ENCODE measurements at places on chromosomes 7 and 10.
A peak's percentile ranks its signal among the peaks of the same experiment; 100 is the strongest.

DNA sequence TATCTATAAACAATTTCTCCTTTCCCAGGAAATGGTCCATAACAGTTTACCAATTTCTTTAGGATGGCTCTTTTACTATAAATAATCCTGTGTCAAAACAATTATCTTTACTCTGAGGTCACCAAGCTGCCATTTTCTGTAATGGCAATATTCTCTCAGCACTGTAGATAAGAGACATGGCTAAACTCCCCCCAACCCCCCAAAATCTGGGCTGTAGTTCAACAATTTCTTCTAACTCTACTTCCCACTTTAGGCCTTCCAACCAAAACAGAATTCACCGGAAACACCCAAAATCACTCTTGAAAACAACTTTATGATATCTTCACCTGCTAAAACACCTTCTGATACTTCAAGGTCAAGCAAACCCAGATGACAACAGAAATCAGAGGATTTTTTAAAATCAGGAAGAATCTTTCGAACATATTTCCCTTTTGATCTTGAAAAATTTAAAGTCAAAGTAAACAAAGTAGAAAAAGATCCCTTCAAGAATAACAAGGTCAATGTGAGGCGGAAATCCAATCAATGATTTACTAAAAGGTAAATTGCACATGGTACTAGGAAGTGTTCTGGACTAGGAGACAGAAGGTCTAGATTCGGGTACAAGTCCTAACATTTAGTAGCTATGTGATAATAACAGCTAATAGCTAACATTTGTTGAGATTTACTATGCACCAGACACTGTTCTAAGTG, 176.8 kb downstream of the CPEB3 start:
- DNase-seq = no peak

- DNase-seq = peak; percentile 61
Observed at GRCh38 chr7:50306494-50307367, 2.2 kb downstream of the IKZF1 start.

GRCh38 chr10:44467090-44467489, 82.2 kb upstream of the CXCL12 start:
- no peak for DNase-seq

GRCh38 chr10:102678842-102679289, 34.6 kb downstream of the TRIM8 start:
- no peak for DNase-seq

DNA sequence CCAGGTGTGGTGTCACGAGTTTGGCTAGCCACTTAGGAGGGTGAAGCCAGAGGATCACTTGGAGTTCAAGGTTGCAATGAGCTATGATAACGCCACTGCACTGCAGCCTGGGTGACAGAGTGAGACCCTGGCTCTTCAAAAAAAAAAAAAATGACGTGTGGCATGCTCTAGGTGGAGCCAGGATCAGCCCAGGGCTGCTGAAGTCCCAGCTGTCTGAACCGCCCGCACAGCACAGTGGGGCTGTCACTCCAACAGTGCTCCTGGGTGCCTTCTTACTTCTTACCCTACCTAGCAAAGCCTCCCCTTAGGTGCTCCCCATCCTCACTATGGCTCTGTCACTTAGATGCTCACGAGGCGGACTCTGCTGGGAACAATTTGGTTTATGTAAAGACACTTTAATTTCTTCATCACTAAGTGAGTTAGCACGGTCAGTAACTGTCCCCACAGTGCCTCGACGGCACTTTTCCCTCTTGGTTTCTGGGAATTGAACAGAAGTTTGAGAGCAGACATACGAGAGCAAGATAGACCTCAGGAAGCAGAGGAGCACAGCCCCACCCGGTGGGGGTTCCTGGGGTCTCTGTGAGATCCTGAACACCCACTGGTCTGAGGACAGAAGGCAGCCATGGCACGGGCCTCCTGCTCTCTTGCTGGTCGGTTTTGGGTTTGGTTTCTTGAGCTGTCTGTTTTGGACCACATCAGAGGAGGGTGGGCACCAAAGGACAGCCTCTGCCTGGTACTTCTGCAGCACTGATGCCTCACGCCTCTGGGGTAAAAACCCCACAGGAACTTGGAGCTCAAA, 66.2 kb upstream of the BTBD16 start:
- DNase-seq = no peak

DNA sequence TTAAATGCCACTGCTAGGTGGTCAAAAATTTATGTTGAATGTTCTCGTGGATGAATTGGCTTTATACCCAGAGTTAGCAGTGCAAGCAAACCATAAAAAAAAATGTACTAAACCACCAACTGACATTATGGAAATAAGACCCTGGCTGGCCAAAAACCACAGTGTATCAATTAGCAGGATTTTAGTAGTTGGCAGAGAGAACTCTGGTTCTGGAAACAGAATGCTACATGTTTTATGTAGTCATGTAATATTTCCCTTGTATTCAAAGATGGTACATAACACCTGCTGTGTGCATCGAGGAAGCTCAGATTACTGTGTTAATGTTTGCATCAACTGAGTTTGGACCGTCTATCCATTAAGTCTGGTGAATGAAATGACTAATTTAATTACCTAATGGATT, 618.5 kb downstream of the CCSER2 start:
- DNase-seq = no peak

DNA sequence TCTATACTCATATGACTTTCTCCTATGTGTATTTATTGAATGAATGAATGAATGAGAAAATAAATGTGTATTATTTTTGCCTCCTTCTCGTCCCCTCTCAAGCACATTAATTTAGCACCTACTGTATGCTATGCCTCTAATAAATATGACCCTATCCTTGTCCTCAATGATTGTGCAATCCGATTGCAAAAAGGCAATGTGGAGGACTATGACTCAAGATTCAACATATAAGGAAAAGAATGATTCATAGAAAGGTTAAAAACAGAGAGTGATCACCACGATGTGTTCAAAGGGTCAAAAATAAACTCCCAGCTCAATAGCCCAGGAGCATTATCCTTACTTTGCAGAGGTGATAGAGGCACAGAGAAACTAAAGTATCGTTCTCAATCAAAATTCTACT, 322.8 kb upstream of the SORCS1 start:
- DNase-seq = no peak

GRCh38 chr7:25002786-25003185, 22.8 kb upstream of the OSBPL3 start:
- DNase-seq = no peak

DNA sequence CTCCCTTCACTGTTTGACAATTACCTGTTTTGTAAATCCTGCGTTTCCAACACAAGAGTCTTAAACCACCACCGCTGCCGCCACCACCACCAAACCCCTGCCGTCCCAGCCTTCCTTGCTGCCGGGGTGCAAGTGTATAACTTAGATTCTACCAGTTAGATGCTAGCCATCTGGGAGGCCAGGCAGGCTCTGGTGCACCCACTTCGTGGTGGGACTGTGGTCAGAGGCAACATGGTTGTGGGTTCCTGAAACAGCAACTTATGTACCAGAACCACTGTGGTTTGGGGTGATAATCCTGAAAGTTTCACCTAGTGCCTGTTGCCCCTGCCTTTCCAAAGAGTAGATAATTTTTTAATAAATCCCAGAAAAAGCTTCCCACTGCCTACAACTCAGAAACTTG, 510.5 kb downstream of the CCSER2 start:
- DNase-seq = no peak

DNA sequence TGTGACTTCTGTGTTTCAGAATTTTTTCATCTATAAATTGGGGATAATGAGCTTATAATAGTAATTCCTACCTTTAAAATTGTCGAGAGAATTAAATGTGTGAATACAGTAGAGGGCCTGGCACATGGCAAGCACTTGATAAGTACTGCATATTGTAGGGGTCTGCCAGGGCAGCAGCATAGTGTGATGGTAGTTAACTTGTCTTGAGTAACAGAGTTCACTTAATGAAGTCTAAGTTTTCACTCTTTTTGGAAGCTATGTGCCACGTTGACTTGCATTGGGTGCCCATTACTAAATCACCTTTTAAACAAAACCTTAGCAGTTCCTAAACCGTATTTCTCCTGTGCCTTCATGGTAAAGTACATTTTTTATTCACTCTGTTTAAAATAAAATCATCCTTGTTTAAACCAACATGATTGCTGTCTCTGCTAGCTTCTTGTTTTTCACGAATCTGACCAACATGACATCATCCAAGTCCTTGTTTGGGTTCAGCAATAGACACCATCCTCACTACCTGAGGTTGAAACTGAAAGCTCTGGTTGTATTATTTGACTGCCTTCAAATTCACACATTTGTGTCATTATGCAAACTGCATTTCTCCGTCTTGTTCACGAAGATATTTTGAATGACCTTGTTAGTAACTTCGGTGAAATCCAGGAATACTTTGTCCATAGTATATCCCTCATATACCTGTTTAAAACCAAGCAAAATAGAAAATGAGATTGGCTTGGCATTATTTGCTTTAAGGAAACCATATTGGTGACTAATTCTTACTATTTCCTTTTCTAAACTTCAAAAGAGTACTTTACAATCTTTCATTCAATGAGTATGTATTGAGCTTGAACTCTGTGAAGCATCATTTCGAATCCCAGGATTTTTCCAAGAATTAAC, 340.2 kb downstream of the SUGCT start:
- no peak for DNase-seq

DNA sequence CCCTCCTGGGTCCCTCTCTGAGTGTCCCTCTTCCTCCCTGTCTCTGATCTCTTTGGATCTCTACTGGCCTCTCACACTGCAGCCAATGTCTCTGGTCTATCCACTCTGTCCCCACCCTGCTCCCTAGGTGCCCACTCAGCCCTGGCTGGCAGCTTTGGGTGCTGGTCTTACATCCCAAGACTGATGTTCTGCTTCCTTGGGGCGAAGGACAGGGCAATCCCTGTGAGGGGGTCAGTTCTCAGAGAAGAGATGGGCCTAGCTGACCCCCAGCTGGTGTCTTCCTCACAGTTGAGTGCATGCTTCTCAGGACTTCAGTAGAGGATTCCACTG, 51.7 kb upstream of the CAMK2B start:
- no peak for DNase-seq

DNA sequence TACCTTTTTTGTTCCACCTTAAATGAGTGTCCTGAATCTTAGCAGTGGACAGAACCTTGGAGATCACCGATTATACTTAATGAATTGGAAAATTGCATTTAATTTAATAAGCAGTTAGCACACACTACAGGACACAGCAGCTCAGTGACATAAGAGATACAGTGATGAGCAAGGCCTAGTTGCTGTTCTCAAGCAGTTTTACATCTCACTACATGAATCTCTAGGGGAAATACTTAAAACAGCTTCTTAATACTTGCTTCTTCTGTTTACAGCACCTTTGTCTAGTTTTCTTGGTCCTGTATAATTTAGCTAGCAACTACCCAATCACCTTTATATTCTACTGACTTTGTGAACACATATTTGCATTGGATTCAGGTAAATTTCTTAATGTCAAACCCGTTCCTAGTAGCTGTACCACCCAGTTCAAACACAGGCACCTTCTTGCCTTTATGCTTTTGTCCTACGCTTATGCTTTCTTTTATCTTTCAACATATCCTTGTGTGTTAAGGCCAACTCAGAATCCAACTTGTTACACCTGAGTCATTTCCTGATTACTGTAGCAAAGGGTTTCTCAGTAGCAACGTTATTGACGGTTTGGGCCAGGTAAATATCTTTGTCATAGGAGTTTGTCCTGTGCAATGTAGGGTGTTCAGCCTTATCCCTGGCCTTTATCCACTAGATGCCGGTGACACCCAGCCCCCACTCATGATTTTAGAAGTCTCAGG, 1.8 kb downstream of the STAM start:
- no peak for DNase-seq

- no peak for DNase-seq
Observed at GRCh38 chr7:12653518-12653917, 33.9 kb upstream of the ARL4A start.

DNA sequence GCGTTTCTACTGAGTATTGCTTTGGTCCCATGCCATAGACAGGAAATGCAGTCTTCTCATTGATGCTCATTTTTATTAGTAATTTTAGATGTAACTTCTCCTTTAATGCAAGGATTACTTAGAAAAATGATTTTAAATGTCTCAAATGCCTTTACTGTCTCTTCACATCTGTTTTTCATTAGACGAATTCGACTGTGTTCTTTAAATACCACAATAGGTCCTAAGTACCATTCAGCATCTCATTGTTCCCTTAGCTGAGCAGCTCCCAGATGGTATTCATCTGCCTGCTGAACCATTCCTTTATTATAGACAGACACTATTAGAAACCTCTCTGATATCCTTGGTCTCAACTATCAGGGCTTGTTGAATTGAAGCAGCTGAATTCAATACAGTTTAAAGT, 113.6 kb downstream of the LSMEM1 start:
- DNase-seq = no peak

All from KG1 (cell line).